ENCODE measurements at places on chromosomes 1 and 21.

GRCh38 chr1:46427541-46427940 lies 33.4 kb downstream of the FAAH start:
- no peak for DNase-seq

GRCh38 chr1:203316626-203317093 lies 11.3 kb downstream of the BTG2 start:
- no peak for DNase-seq

- DNase-seq: no peak
Measured at GRCh38 chr1:211741116-211741515, 65.7 kb upstream of the NEK2 start.

DNA sequence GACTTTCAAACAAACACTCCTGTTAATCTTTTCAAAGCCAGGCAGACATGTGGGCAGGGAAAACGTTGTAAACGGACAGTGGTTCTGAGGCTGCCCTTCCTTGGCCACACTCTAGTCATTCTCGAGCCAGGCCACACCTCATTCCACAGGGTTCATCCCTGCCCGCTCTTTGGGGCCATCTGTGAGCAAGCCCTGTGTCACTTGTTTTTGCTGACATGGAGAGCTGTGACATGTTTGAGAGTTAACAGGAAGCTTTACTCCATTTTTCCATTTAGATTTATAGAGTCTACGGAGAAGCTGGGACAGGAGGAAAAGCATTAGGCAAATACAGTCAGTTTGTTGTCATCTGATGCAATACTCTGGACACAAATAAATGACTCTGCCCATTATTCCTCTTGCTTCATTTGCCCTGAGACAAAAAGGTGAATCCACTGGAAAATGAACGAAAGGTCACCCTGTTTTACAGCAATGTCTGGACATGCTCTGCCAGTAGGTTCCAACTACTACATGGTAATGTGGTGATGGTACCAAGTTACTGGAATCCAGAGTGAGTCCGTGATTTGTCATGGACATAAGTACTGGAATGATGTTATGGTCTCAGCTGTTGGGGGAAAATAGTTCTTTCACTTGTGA lies 126.9 kb downstream of the CLIC6 start:
- DNase-seq: no peak

GRCh38 chr1:10610901-10611600 lies 136.3 kb downstream of the PEX14 start:
- no peak for DNase-seq

DNA sequence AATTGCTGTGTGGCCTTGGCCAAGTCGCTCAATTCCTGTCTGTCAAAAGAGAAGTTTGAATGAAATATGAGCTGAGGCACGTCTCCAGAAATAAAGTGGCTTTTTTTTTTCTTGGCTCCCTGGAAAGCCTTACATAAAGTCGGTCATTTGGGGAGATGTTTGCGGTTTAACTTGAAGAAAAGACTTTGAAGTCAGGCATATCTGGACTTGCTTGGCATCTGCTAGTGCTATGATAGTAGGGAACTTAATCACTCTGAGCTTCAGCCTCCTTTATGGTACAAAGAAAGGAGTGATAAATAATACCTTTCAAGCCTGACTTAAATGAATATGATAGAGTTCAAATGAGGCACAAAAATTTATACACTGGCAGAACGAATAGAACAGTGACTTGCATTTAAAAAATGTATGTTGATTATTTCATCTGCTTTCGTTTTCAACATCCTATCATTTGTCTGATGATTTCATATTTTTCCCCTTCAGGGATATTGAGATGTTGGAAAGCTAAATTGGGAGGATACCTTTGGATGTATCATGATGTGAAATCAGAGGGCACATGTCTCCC lies 60.2 kb downstream of the FASLG start:
- no peak for DNase-seq

- DNase-seq: no peak
Measured at GRCh38 chr1:39110325-39110851, 84.2 kb downstream of the NDUFS5 start.

DNA sequence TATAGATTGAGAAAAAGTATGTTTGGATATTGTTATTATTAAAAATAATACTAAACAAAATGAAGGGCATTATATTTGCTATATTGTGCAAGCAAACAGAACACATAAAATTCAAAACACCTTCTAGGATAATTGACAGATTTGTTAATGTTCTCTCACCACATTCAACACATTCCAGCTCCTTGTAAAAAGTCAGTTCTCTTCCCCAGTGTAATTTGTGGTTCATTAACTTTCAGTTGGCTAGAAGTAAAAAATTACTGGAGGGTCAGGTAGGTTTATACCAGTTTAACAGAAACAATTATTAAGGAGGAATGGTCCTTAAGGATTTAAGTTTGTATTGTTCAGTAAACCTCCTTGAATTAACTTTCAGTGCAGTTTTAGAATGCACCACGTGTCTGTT lies 1235.3 kb upstream of the ADGRL2 start:
- DNase-seq: no peak

Data from HEK293T (cell line).